ENCODE measurements at places on chromosomes 3 and 15.
A peak's percentile ranks its signal among the peaks of the same experiment; 100 is the strongest.

DNA sequence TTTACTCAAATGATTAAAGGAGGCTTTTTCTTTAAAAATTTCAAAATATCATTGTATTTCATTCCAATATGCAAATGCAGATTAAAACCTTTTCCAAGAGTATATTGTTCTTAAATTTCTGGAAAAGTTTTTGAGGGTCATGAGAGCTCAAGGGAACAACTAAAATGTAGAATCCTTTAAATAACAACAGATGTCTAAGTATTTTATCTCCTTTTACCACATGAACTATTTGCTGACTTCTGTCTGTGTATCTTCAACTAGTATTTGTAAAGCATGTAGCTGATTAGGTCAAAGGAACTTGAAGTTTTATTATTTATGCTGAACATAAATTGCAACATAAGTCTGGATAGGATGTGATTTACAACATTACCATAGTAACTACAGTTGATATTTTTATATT is 402.6 kb downstream of the CNTN6 start:
- DNase-seq, result no peak

DNA sequence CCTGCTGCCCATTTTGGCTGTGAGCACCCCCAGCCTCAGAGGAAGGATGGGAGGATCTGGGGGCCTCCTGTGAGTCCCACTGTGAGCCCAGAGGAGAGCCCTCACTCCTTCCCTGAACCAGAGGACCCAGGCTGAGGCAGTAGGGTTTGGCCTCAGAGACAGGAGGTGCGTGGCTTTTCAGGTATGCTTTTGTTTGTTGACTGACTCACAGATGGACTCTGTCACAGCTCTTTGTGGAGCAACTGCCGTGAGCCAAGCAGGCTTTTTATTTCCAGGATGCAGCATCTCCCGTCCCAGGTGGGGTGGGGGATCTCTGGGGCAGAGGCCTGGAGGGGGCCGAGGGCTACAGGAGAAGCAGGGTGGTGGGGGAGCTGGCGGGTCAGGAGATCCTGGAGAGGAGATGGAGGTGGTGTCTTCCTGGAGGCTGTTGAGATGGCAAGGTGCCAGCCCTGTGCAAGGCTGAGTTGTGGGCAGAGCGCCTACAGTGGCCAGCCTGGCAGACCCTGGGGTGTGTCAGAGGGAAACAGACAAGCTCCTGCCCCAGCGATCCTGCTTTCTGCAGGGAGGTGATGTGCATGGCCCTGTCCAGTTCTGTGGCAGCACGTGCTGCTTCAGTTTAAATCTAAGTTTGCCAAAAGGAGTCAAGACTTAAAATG is 24.0 kb downstream of the PLXNA1 start:
- DNase-seq, result no peak

DNA sequence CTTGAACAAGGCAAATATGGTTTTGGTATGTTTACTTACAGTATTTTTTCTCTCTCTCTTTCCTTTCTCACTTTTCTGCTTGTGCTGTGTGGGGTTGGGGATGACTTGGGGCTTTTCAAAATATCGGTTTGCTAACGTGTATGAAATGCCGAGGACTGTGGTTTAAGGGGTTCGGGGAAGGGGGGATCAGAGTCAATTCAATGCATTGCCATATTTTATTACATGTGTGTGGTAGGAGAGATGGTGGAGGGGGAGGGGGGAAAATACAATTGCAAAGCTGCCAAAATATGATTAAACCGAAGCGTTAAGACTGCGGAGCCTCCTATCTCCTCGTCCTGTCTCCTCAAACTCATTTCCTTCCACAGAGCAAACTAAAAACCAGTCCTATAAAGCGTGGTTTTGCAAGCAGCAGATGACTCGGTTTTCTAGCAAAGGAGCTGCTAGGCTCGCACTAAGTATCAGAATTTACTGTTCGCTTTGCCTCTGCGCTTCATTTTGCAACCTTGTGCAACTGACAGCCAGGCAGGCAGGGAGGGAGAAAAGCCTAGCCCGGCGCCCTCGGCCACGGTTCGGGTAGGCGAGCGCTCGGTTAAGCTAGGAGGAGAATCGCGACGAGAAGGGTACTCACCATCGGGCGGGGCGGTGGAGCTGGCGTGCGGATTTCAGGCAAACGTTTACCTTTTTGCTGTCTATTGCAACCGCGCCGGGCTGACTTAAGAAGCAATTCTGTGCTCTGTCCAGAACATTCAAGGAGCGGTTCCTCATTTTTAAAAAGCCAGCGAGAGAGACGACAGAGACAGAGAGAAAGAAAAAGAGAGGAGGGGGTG is 4.0 kb upstream of the NR2F2 start:
- no peak for DNase-seq

- DNase-seq, result no peak
These were observed 887 bp downstream of the OXTR start for GRCh38 chr3:8768364-8769087.

DNA sequence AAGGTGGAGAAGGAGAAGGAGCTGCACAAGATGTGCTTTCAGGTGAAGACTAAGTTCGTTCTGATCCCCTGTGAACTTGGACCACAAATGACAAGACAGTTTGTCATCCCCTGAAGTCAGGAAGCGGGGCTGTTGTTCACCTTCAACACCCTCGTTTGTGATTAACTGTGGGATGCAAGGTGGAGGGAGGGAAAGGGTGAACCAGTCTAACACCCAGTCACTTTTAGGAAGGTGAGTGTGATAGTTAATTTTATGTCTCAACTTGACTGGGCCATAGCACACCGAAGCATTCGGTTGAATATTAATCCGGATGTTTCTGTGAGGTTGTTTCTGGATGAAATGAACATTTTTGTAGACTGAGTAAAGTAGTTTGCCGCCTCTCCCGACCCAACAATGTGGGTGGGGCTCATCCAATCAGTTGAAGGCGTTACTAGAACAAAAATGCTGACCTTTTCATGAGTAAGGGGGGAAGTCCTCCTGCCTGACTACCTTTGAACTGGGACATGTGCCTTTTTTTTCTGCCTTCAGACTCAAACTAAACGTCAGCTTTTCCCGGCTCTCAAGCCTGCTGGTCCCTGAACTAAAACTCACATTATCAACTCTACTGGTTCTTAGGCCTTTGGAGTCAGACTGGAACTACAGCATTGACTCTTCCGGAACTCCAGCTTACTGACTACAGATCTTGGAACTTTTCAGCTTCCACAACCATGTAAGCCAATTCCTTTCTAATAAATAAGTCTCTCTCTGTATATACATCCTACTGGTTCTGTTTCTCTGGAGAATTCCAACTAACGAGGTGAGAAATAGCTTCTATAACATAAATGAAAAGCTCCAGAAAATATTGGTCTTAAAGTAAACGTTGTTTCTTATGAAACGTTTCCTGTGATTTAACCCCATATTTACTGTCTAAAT is 264.0 kb upstream of the SLITRK3 start:
- no peak for DNase-seq

DNA sequence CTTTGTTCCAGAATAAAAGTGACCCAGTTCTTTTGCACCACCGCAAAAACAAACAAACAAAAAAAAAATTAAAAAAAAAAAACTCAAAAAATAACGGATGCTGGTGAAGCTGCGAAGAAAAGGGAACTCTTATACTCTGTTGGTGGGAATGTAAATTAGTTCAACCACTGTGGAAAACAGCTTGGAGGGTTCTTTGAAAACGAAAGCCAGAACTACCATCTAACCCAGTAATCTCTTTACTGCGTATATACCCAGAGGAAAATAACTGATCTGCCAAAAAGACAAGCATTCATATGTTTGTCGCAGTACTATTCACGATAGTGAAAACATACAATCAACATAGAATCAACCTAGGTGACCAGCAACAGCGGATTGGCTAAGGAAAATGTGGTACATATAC is 298.9 kb upstream of the CBLB start:
- no peak for DNase-seq

DNA sequence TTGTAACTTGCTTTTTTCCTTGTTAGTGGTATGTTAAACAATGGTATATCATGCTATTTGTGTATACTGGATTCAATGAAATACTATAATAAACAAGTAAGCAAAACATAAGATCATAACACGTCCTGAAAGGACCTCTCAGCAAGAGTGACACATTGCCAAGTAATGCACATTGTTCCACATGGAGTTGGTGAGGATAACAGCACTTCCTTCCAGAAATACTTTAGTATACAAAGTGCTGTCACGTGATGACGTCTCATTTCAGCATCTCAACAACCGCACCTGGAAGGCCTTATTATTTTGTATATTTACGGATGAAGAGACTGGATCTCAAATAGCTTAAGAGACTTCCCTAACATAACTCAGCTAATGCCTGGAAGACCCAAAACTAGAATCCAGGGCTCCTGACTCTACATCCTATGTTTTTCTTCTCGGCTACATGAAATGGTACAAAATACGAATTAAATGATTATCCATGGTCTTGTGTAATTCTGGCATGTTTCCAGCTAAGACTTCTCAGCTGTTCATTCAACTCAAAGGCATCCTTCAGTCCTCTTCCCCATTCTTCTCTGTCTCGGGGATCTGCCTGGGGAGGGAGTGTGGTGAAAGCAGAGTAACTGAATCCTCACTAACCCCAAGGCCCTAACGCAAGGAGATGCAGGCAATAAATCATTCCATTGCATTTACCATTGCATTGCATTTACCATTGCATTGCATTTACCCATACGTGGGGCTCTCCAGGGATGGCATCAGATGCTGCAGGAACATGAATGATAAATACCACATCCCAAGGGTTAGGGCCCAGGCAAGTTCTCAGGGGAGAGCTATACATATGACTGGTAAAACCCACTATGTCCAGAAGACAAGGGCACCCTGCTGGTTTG is 79.2 kb downstream of the LIPC start:
- no peak for DNase-seq

DNA sequence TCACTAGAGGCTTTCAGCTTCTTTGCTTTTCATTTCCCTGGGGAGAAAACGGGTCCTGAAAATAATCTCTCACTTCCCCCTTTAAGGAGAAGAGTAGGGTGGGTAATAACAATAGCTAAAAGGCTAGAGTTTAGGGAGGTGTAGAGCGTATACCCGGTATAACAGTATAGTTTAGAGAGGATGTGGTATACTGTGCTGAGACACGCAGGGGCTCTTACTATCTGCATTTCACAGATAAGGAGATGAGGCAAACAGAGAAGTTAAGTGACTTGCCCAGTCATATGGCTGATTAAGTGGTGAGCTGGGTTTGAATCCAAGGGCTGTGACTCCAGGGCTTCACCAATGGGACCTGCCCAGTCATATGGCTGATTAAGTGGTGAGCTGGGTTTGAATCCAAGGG is 15.0 kb upstream of the KCNMB3 start:
- DNase-seq, result no peak

DNA sequence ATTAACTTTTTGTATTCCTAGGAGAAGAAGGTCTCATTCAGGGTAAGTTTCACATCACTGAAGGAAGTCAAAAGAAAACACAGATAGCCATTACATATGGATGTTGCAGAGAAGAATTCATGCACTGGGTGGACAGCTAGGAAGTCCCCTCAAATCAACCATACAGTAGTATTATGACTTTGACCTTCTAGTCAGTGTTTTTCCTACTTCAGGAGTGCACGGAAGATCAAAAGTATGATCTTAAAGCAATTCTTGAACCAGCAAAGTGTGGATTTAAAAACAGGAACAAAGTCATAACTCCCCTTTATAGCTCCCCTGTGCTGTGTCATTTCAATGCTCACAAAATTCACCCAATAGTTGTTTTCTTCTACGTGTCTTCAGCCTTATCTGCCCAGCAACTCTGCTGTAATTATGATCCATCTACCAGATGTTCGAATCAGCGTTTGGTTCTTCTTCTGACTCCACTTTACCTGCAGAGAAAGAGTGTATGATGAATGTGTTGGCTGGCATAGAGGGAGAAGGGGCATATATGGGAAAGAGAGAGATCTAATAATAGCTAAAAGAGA is 118.1 kb upstream of the MEIS2 start:
- DNase-seq, result no peak

DNA sequence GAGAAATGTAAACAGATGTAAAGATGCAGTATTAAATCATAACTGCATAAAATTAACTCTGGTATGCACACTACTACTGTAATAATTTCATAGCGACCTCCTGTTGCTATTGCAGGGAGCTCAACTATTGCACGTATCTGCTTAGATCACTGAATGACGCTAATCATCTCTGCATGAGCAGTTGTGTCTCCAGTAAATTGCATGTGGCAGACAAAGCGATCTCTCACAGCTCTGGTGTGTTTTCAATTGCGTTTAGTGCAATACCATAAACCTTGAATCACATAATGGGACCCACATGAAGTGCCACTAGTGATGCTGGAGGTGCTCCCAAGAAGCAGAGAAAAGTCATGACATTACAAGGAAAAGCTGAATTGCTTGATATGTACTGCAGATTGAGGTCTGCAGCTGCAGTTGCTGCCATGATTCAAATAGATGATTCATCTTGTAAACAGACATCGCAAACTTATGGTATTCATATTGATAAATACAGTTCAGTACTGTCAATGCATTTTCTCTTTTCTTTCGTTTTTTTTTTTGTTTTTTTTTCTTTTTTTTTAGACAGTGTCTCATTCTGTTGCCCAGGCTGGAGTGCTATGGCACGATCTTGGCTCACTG is 30.2 kb upstream of the LCTL start:
- DNase-seq, result no peak

GRCh38 chr15:92184679-92185230 is 208.9 kb upstream of the ST8SIA2 start:
- DNase-seq, result no peak

GRCh38 chr3:133948131-133948810 is 52.6 kb upstream of the RAB6B start:
- DNase-seq, result no peak

GRCh38 chr3:36907911-36908646 is 36.8 kb downstream of the TRANK1 start:
- peak; percentile 42 for DNase-seq

DNA sequence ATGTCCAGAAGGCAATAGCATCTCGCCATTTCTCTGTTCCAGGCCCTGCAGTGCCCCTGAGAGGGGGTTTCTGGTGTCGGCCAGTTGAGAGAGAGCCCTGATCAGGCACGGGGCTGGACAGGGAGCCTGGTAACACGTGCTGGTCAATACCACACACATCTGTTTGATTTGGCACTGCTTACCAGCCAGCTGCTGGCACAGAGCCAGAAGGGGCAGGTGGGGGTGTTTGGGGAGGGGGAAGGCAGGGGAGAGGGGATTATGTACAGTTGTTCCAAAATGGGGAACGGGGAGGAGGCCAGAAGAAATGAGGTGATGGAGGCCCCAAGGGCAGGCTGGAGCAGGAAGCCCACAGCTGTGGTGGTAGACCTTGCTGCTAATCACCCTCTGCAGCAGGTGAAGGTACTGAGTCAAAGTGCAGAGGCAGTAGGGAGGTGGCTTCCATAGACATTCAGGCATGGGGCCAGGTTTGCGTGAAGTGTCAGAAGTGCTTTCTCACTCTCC is 153.5 kb upstream of the LPP start:
- no peak for DNase-seq

- DNase-seq, result no peak
These were observed 14.4 kb downstream of the POLG start for GRCh38 chr15:89320200-89320599.

- DNase-seq, result no peak
These were observed 30.3 kb downstream of the CPN2 start for GRCh38 chr3:194320744-194321243.

GRCh38 chr3:177481329-177481728 is 284.0 kb upstream of the TBL1XR1 start:
- DNase-seq, result no peak

- DNase-seq, result no peak
These were observed 80.9 kb downstream of the DHX36 start for GRCh38 chr3:154243353-154243752.

GRCh38 chr3:52056521-52056967 is at the start of gene DUSP7:
DUSP7 (minus strand) TSS chr3:52056571; CDS start chr3:52056366, 205 bp downstream.
- DNase-seq, result no peak

GRCh38 chr15:58147171-58147611 is 9.0 kb downstream of the AQP9 start:
- DNase-seq, result no peak

GRCh38 chr3:176426371-176426770 is 770.9 kb downstream of the TBL1XR1 start:
- DNase-seq, result no peak
